ENCODE measurements at places on chromosomes 2 and 18. TPM values are rescaled to one million over a fixed set of nuclear protein-coding genes. Genes with fewer than 3 reads are reported as not detected.
A peak's percentile ranks its signal among the peaks of the same experiment; 100 is the strongest.

GRCh38 chr18:68937029-68937599 lies 139.2 kb downstream of the CCDC102B start:
- DNase-seq, result no peak

DNA sequence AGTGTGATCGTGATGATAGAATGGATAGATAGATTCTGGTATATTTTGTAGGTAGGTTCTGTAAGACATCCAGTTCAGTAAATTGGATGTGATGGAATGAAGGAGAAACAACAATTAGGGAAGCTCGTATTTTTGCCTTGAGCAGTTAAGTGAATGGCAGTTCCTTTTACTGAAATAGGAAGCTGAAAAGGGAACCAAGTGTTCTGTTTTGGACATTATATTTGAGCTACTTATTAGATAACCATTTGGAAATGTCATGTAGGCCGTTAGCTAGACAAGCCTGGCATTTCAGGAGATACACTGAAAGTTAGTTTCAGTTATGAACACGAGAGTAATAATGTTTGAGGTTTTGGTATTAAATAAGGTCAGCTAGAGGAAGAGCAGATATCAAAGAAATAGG lies 41.5 kb downstream of the MARCHF7 start:
- no peak for DNase-seq

RIT2 gene
- total RNA-seq, result 7.1 TPM

DNA sequence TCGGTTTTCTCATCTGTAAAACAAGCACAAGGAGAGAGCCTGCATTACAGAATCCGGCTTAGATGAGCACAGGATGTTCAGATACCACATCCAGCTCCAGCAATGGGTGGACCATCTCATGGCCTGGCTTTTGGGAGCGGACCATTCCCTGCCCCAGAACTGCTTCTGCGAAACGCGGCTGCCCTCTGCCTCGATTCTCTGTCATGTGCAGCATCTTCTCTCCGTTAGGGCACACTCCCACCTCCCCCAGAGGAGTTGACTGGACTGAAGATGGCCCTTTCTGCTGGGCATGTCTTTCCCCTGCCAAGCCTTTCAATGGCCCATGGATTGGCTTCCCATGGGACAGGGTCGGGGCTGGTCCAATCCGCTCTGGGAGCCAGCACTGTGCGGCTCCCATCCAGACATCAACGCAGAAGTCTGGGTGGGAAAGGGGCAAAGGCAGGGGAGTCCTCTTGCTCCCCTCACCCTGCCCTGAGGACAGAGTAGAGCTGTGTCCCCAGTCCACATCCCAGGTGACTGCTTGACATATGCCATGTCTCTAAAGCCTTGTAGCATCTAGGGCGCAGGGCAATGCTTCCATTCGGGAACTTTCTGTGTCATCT lies 14.3 kb upstream of the FAHD2A start:
- no peak for DNase-seq

DNA sequence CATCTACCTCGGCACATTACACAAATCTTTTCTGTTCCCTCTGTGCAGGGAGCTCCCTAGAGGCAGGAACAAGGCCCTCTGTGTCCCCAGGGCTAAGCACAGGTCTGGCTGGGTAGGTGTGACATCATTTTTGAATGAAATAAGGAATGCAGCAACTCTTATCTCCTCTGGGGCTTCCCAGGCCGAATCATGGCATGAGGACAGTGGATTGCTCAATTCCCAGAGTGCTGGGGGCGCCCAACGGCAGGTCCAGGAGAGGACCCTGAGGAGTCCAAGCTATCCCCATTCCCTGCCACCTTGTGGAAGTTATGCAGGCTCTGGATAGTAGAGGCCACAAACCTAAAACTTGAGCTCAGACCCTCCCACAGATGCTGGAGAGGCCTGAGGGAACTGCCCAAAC lies 158.0 kb upstream of the RAB6C start:
- DNase-seq, result no peak

DNA sequence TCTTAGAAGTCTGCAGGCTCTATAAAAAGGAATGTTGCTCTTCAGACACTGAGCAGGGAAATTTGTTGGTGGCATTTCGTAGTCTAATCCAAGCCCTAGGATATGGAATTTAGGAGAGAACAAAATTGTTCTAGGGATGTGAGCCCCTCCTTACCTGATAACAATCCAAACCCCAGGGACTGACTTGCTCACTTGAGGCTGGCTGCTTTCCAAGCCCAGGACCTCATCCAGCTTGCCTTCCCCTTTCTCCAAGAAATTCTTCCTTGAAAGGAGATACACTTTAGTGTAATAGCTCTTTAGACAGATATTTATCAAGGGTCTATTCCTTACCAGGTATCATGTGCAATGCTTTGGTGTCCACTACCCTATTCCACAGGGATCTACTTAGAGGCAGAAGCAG lies 279.8 kb downstream of the C1D start:
- no peak for DNase-seq

- DNase-seq, result no peak
These were observed 73.5 kb downstream of the ROCK2 start for GRCh38 chr2:11270891-11271290.

DNA sequence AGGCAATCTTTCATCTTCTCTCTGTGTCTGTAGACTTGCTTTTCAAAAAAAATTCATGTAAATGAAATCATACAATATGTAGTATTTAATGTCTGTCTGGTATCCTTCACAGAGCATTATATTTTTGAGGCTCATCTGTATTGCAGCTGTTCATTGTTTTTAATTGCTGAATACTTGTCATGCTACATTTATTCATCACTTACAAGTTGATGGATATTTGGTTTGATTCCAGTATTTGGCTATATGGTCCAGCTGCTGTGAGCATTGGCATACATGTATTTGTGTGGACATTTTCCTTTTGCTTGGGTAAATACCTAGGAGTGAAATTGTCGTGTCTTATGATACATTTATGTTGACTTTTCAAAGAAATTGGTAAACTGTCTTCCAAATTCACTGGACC lies 441.4 kb downstream of the DCDC2C start:
- DNase-seq, result no peak

DNA sequence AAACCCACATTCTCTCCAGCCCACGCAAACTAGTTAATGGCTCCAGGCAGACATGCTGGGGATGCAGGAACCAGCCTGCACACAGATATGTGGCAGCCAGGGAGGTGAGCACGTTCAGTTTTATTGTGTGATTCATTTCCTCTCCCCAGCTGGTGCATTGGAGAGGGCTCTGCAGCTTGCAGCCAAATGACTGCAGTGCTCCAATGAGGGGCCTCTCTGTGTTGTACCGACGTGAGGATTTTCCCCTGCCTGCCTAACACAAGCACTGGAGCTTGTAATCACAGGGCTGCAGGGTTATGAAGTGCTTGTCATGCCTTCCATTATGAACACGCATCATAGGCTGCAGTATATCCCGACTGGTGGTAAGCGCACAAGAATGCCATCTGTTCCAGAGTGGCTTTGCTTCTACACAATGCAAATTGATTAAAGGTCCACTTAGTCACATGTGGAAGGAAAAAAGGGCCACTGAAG lies 92.3 kb upstream of the THUMPD2 start:
- no peak for DNase-seq

ACTG2 gene
- total RNA-seq, result 5.3 TPM

KLF7 gene
- 18.2 TPM for total RNA-seq

DNA sequence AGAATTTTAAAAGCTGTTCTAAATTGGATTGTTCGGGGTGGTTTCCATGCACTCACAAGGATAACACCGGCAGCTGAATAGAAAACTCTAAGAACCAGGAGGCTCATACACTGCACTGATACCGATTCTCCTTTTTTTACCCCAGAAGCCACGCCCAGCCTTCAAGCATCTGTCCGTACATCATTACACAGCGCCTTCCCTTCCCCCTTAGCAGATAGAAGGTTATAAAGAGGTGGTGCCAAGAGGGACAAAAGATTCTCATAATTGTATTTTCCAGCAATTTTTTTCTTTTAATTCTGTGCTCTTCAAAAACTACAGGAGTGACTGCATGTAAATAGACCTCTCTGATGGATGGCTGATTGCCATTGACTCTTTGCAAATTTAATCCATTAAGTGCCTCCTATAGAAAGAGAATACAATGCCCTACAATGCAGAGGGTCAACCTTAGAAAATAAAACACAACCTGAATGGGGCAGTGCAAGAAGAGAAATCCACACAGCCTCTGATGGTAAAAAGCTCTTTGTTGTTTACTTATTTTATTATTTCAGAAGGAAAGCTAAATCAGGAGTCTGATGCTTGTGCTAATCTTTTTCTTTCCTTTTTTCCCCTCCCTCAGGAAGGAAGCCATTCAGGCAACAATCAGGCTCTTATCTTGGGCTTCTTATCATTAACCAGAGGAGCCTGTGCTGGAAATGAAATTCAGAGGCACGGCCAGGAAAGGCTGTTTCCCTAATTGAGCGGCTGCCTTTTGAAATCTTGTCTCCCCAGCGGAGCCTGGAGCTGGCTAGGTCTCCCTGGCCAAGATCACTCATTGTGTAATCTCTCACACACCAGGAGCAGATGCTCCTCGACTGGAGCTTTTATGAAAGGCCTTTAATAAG lies 198.9 kb upstream of the NABP1 start:
- DNase-seq, result peak; percentile 84

GRCh38 chr2:192696857-192697256 lies 502.1 kb upstream of the TMEFF2 start:
- DNase-seq, result no peak

DNA sequence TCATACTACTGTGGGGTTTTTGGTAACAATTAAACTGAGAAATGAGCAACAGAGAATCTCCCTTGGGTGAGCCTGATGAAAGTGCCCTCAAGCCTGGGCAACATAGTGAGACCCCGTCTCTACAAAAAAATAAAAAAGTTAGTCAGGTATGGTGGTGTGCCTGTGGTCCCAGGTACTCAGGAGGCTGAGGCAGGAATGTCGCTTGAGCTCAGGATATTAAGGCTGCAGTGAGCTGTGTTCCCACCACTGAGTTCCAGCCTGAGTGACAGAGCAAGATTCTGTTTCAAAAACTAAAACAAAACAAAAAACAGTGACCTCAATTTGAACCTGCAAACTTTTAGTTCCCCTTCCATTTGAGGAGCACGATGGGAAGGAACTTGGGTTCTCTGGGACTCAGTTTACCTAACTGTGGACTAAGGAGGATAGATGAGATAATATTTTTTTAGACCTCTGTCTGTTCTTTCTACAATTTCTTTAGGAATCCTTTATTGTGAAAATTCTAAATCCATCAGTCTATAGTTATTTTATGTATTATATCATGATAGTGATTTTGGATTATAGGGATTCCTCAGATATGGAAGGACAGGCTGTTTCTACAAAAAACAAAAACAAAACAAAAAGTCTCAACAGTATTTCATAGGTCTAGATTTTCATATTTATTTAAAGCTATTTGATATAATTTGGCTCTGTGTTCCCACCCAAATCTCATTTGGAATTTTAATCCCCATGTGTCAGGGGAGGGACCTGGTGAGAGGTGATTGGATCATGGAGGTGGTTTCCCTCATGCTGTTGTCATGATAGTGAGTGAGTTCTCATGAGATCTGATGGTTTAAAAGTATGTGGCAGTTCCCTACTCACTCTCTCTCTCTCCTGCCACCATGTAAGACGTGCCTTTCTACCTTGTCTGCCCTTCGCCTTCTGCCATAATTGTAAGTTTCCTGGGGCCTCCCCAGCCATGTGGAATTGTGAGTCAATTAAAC lies 178.6 kb downstream of the MYCN start:
- no peak for DNase-seq

ASB18 gene
- 0.50 TPM for total RNA-seq

DNA sequence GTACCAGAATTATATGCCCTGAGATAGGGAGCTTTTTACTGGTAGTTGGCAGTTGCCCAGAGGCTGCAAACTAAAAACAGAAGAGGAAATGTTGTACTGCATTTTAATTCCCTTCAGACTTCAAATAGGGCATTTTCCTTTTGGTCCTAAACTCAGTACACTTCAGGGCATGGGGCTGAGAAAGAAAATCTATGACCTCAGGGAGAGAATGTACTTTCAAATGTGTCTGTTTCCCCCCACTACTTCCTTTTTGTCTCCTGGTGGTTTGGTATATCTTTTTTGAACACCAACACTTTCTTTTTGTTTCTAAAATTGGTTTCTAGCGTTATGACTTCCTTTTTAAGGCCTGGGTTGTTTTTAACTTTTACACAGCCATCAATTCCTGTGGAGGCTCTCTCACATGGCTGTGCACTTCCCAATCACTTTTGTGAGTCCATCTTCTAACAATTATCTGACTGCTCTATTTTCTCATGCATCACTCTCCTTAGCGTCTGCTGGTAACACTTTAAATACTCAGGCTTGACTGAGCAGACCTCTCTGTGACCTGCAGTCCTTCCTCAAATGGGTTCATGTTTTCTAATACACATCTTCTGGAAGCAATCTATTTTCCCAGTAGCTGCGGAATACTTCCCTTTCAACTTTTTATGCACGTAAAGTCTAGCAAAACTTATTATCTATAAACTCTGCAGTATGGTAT lies 596.0 kb downstream of the LRP1B start:
- DNase-seq, result no peak

DNA sequence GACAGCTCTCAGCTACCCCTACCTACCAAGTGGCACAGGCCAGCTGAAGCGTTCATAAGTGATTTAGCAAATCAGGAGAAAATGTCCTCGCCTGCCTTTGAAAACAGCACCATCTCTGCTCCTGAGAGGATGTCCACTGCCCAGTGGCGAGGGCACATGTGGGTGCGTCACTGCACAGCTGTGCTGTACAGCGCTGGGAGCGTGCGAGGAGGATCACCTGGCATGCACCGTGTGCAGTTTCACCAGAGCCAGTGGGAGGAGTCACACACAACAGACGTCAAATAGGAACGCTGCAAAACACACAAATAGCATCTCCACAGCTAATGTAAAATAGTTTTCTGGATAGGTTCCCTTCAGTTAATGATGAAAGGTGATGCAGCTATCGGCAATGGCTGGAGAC lies 154.1 kb downstream of the HDAC4 start:
- DNase-seq, result no peak

MARCO gene
- total RNA-seq, result 0.59 TPM

MLPH gene
- 5.2 TPM for total RNA-seq
